ENCODE measurements at places on chromosomes 1 and 21.

DNA sequence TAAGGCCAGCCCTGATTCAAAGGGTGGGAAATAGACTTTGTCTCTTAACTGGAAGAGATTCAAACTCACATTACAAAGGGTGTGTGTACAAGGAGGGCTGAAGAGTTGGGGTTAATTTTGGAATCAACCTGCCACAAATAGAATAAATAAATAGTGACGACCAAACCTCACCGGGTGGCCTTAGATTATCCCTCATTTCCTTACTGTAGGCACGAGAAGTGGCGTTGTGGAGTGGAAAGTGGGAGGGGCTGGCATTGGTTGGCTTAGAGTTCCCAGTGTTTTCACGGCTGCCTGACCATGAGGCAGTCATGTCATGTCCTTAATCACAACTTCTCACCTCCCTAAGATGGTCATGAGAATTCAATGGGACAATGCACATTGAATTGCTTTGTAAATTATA lies 21.3 kb upstream of the RUNX1 start:
- DNase-seq, result no peak

- DNase-seq, result no peak
Measured at GRCh38 chr1:52127181-52128180, 14.4 kb upstream of the ZFYVE9 start.

DNA sequence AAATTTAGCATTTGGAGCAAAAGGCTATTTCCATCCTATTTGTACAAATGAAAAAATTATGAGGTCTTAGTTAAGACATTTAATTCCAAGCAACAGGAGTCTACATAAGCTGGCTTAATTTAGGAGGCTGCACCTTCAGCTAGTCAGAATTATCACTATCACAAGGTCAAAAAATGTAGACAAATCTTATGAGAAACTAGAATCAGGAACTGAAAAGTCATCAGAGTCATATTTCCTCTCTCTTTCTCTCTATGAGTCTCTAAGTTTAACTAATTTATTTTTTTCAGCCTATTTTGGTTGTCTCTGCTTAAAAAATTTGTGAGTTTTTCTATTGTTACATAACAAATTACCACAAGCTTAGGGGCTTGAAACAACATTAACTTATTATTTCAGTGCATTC lies 807.1 kb upstream of the PRMT6 start:
- no peak for DNase-seq

- DNase-seq, result no peak
Measured at GRCh38 chr1:200038325-200038980, 10.9 kb downstream of the NR5A2 start.

- DNase-seq, result no peak
Measured at GRCh38 chr1:20594746-20595145, 5.8 kb downstream of the CDA start.

GRCh38 chr1:41819843-41820242 lies 98.9 kb downstream of the HIVEP3 start:
- no peak for DNase-seq

- DNase-seq, result no peak
Measured at GRCh38 chr1:71986160-71986559, 296.2 kb downstream of the NEGR1 start.

DNA sequence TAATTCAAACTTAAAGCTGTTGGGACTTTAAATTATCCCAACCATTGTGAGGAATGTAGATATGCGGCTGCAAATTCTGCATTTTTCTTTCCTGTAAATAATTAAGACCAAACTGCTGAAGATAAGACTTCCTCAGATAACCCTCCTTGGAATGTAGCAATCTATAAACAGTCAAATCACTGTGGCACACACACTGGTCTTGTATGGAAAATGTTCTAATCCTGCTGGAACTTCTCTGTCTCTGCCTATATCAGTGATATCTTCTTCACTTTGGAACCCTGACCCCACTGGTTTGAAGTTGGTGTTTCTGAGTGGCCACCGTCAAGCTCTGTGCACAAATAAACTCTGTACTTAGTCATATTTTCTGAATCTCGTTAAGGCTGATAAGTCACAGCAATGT lies 32.9 kb downstream of the HSF2BP start:
- no peak for DNase-seq

DNA sequence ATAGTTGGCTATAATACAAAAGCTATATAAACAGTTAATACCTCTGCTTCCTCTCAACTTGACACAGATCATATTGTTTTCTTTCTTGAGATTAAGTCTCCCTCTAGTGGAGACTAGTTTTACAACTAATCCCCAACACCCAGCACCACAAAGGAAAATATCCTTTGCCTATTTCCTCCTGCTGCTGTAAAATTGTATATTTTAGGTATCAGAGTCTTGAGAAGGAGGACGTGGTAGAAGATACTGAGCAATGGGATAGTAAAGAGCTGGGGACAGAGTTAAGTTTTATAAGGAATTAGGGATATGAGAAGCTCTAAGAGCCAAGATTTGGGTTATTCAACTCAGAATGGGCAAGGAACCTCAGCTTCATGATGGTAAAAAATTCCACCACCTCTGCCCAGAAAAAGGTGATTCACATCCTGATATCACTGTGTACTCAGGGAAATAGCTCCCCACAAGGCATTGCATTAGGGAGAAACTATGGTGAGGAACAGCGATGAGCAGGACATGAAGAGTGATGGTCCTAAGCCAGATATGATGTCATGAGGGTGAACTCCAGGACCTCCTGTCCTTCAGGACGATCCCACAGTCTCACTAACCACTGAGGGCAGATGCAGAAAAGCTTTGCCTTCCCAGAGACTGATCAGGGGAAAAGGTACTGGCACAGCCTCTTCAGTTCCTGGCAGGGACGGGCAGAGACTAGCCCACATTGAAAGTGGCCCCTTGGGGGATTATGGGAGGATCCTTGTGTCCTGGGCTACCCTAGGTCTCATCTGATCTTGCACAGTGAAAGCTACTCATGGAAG lies 14.7 kb upstream of the CFAP126 start:
- DNase-seq, result no peak

DNA sequence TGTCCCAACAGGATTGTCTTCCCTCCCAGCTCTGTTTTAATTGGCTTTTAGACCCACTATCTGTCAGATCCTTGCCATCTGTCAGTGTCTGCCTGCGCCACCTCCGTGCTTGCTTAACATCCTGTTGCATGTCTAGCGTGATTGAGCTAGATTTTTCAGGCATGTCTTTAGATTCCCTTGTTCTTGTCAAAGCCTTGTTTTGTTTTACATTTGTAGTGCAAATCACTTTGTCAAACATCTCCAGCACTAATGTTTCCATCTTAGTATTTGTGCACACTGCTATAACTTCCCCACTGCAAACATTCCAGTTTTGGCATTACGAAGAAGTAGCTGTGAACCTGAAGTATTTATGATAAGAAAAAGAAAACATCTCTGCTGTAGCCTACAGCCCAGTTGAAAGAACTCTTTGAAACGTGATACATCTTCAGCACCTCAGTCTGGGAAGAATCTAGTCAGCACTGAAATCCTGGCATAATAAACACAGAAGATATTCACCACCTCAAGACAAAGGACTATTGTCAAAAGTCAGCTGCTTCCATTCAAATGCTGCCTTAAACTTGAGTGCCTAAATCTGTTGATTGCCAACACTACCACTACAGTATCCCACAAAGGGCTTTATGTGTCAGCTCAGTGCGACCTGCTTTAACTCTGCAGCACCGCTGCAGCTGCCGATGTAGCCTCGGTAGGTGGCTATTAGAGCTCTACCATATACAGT lies 105.0 kb downstream of the FNBP1L start:
- DNase-seq, result no peak

DNA sequence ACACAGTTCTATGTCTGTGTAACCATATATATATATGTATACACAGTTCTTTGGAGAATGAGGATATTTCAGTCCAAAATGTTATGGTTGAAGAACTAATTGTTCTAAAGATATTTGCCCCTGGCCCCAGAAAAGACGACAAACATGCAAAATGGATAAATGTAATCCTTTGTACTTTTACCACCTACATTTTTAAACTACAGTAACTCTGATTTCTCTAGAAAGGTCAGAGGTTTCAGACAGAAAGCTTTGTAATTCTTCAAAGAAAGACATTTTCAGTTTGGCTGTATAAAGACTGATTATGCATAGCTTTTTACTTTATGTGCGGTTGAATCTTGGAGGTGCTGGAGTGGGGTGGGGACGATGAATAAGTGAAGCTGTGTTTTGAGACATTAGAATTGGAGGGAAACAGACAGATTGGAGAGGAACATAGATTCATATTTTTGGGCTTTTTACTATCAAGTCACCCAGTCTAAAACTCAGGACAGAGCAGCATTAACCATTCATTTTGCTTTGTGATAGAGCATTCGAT lies 16.6 kb downstream of the NFIA start:
- DNase-seq, result no peak
